ENCODE measurements at places on chromosomes 13 and 19. TPM values are rescaled to one million over a fixed set of nuclear protein-coding genes. Genes with fewer than 3 reads are reported as not detected.

PCDH9 gene
- total RNA-seq: not detected

DACT3 gene
- 0.29 TPM for total RNA-seq

GJB2 gene
- total RNA-seq: 50.1 TPM

MBD3L2 gene
- not detected for total RNA-seq

TJP3 gene
- 127 TPM for total RNA-seq

DLL3 gene
- total RNA-seq: 0.15 TPM

CYP4F2 gene
- not detected for total RNA-seq

BEST2 gene
- total RNA-seq: 0.48 TPM

CCNE1 gene
- 29.1 TPM for total RNA-seq

GFY gene
- total RNA-seq: not detected

Measured in HT-29 (cell line).